ENCODE measurements at places on chromosomes 6 and 20. TPM values are rescaled to one million over a fixed set of nuclear protein-coding genes. Genes with fewer than 3 reads are reported as not detected.

- no peak for DNase-seq
Observed at GRCh38 chr20:62203378-62204030, 16.6 kb downstream of the HRH3 start.

GRCh38 chr6:166489301-166490155 lies 97.0 kb downstream of the RAMACL start:
- no peak for DNase-seq

Gene KCNK16
- total RNA-seq: not detected

Gene COL9A3
- total RNA-seq: not detected

Gene HLA-DRB1
- 0.13 TPM for total RNA-seq
